ENCODE measurements at places on chromosomes 5 and 9. TPM values are rescaled to one million over a fixed set of nuclear protein-coding genes. Genes with fewer than 3 reads are reported as not detected.

LHX3 gene
- not detected for total RNA-seq

BTNL3 gene
- 15.7 TPM for total RNA-seq

PCDHAC2 gene
- total RNA-seq: 0.41 TPM

GRCh38 chr5:138951986-138952735 lies 77.0 kb upstream of the LRRTM2 start:
- DNase-seq: no peak

DNA sequence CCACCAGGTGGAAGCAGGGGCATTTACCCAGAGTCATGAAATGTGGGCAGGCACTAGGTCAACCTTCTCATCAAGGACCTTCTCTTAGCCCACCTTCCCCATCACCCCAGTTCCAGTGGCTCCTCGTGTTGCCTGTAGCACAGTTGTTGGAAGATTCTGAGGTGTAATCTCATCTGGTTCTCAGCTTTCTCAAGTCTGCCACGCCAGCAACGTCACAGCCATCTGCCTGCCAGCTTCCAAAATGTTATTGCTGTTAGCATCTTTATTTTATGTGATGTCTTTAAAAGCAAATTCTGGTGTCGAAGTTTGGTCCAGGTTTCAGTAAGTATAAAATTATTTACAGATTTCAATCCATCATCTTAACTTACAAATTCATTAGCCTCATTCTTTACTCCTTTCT lies 10.7 kb downstream of the C9orf153 start:
- no peak for DNase-seq

DNA sequence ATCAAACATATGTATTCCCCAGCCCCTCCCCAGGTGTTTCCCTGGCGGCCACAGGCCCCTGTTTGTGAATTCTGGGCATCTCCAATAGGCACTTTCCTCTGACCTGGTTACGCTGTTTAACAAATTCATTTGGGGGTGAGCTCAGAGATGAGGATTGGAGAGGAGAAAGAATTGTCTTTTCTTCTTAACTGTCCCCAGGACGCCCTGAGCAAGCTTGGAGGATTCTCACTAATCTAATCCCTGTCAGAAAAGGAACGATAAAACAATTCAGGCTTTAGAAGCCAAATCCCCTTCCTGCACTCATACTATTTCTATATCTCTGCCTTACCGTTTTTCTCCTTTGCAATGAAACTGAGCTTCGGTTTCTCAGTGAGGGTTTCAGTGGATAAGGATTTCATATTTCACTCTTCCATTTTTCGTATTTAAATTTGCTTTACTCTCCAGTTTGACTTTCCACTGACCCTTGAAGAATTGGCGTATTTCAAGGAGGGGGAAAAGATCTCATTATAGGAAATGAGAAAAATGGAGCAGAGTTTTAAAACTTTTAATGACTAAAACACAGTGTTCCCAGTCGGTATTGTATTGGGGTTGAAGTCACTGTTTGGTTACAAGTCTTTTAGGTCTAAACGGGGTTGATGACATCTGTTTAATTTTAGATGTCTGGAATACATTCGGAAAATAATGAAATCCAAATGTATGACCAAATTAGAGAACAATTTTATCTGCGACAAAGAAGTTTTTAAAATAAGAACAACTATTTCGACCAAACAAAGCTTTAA lies 180.1 kb downstream of the MACROH2A1 start:
- DNase-seq: no peak

GRCh38 chr5:35832762-35833161 lies 23.9 kb upstream of the IL7R start:
- DNase-seq: no peak

DNA sequence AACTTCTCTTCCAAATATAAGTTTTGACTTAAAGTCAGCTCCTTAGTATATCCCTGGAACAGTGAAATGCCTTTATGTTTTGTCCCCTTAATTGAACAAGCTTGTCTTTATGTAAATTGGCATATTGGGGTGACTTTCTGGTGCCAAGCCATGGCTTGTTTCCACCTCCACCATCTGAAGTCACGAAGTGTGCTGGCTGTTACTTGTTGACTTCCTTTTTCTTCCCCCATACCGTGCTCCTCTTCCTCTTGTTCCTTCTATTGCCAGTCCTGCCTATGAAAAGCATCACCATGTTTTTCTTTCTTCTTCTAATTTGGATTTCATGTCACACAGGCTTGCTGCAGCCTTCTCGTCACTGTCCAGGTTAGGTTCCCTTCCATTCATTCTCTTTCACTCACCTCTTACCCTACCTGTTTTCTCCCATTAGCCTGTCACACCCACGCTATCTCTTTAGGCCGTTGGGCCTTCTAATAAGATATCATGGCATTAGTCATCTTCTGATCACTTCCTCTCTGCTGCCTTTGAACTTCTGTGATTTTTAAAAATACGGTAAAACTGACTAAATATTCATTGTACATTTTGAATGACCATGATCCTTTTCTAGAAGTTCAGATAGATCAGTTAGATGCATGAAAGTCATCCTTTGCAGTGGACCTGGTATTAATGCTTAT lies 48.1 kb downstream of the IQGAP2 start:
- DNase-seq: no peak

DNA sequence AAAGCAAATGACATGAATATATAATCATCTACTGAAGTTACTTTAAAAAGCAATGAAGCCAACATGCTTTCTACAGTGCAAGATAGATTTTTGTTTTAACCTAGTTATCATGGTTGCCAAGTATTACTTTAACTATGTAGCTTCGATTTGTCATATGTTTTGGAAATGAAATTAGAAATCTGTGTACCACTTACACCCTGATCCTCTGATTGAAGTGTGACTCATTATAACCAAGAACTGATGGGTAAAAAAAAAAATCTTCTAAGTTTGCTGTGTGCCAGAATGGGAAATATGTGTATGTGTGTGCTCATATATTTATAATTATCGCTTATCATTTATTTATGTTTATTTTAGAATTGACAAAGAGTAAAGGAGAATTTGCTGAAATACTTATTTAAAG lies 9.1 kb upstream of the CDC42SE2 start:
- no peak for DNase-seq

- DNase-seq: no peak
These were observed 255.2 kb upstream of the TNC start for GRCh38 chr9:115373000-115373709.

All from transverse colon (tissue), 4 donors.